ENCODE measurements at places on chromosomes 5 and 9. TPM values are rescaled to one million over a fixed set of nuclear protein-coding genes. Genes with fewer than 3 reads are reported as not detected.

Gene NUTM2F
- polyA plus RNA-seq, result 0.29 TPM

- no peak for DNase-seq
These were observed 33.8 kb upstream of the NEURL1B start for GRCh38 chr5:172607213-172607793.

GRCh38 chr5:128259607-128260021 is 176.0 kb downstream of the SLC12A2 start:
- DNase-seq, result no peak

Gene SPDL1
- 18.4 TPM for polyA plus RNA-seq

DNA sequence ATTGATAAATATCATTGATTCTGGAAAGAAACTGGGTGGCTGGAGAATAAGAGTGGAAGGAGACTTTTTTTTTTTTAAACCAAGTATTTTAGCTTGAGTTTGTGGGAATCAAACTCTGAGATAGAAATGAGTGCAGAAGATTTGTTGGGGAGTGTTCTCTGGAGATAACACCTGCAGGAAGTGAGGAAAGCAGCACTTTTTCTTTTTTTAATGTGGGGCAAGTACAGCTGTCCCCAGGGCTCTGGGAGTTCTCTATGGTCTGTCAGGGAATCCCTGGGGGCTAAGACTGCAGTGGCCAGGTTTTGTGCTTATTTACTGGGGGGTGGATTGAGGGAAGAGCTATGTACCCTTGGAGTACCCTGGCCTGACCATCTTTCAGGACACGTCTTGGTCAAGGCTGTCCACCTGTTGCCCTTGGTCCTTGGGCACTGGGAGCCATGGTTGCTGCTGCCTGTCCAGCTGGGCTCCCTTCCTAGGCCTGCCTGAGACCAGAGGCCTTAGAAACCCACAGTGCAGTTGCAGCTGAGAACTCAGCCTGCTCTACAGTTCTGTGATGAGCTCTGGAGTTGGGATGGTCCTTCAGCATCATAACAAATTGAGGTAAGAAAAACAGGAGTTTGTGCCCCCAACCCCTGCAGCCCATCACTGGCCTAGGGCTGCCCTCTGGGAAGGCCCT is 85.8 kb downstream of the PHAX start:
- no peak for DNase-seq

DNA sequence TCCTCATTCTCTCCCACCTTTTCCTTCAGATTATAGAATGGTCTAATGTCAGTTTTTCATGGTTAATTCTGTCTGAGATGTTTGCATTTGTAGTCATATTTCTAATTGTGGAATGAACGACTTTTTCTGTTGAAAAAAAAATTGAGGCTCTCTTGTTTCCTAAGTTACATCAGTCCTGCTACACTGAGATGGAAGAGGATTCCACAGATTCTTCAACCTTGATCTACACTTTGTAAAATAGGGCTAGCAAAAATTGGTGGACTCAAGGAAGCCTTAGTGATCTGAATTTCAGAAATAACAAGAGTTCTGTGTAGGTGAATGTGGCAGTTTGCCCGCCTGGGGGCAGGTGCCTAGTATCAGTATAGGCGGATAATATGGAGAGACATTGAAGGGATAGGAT is 51.9 kb downstream of the ERBIN start:
- no peak for DNase-seq

Gene C5orf34
- 1.9 TPM for polyA plus RNA-seq

Gene MSMP
- polyA plus RNA-seq, result not detected

DNA sequence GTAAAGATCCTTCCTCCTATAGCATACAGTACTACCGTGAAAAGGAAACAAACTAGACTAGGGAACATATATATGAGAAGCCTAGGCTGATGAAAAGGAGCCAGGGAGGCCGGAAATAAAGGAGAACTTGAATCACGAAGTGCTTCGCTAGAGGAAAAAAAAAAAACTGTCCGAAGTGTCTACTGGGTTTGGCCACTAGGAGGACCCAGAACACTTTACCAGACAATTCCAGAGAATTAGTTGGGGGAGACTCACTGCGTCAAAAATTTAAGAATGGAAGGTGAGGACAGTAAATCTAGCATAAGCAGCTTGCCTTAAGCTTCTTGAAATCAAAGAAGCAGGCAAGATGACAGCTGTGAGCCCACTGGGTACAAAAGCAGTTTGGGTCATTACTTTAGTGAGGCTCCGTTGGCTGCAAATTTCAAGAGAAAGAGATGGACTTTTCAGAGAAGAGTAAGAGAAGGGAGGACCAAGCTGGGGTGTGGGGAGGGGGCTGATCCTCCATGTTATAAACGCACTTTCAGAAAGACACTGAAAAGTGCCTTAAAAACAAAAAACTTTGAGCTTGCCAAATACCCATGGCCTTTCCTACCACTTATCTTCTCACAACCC is 47.4 kb downstream of the P4HA2 start:
- DNase-seq, result peak; percentile 73

Gene PLEKHG4B
- polyA plus RNA-seq, result 6.7 TPM

Gene COL23A1
- 2.7 TPM for polyA plus RNA-seq

Data from hepatocyte (in vitro differentiated cells).